ENCODE measurements at places on chromosomes 2 and 18. TPM values are rescaled to one million over a fixed set of nuclear protein-coding genes. Genes with fewer than 3 reads are reported as not detected.

DNA sequence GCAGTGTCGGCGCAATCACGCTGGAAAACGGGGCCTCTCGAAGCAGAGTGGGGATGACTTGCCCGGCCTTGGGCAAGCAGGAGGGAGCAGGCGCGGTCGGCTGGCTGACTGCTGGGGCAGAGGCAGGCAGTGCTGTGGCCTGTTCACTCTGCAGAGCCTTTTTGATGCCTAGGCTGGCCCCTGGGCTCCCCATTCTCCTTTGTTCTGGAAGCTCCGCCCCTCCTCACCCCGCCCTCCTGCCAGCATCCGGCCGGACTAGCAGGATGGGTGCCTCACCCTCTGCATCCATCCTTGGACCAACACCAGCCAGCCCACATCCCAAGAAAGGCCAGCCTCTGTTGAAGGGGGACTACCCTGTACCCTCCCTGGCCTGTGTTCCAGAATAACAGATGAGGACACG, at the start of gene ASPRV1:
Gene ASPRV1, minus strand, starts transcription at position 136 of the 400 bp plus-strand sequence. CDS start 195 bp downstream, outside the sequence.
- H3K27me3 ChIP-seq = no peaks in the 10 kb centered on the region
- H3K36me3 ChIP-seq = no peaks in the 10 kb centered on the region
- H3K4me1 ChIP-seq = no peaks in the 10 kb centered on the region
- H3K4me3 ChIP-seq = no peak within 1 kb of the TSS
- no peak for DNase-seq

GRCh38 chr2:109125593-109126500, 3.2 kb upstream of the SH3RF3 start:
- peaks cover 7% of the 10 kb centered on the region for H3K4me1 ChIP-seq
- H3K4me3 ChIP-seq = no peak overlapping the region
- H3K27me3 ChIP-seq = peaks cover 23% of the 10 kb centered on the region
- no peak for DNase-seq

The IL1RL2 gene
- total RNA-seq = not detected

- peaks cover 23% of the 10 kb centered on the region for H3K36me3 ChIP-seq
- no peak overlapping the region for H3K4me3 ChIP-seq
- no peak for DNase-seq
- peaks cover 49% of the 10 kb centered on the region for H3K4me1 ChIP-seq
Observed at GRCh38 chr2:230798769-230799399, 65.9 kb upstream of the ITM2C start.

DNA sequence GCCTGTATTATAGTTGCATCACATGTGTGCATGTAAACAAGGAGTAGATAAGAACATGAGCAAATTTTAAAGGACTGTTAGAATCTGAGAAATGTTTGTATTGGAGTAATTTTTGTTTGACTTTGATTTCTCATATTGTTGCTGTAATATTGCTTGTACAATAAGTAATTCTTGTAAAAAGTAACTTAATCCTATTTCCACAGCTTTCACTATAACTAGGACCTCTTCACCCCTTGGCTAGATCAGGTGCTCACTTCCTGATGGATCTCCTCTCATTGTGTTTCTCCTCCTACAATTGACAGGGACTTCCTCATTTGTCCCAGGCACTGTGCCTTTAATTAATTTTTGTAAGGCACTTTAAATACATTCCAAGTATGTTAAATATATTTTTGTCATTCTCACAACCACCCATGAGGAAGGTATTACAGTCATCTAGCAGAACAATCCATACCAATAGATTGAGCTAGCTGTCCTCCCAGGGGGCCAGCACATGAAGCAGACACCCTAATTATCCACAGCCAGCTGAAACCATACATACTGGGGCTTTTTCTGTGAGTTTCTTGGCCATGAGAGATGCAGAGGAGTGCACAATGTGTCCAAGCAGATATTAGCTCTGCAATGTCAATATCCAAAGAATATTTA, 359.5 kb upstream of the ACVR2A start:
- no peaks in the 10 kb centered on the region for H3K27me3 ChIP-seq
- no peak overlapping the region for H3K27ac ChIP-seq
- H3K36me3 ChIP-seq = no peaks in the 10 kb centered on the region

DNA sequence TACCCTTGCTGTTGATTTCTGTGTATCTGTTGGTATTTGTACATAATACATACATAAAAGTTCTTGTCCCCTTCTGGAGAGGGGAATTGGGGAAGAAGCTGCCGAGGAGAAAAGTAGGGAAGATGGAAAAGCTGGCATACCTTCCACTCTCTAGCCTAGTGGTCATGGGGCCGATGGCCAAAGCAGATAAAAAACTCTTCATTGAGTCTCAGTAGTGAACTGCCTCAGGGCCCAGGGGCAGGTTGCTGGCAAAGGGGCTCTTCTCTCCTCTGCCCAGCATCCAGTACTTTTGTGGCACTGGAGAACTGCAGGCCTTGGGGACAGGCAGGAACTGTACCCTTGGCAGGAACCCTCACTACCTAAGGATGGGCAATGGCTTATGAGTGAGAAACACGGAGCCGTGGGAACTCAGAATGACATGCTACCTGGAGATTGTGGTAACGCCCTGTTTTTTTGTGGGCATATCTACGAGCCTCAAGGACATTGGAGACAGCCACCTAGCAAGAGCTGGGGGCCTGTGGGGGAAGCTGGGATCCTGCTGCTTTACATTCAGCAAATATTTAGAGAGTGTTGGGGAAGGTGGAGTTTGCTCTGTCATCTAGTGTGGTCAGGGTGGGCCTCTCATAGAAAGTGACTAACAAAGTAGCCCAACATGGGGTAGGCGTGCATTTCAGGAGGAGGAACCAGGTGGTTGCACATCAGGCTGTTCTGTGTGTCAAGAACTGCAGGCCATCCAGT, 22.6 kb upstream of the ITGB6 start:
- no peaks in the 10 kb centered on the region for H3K27me3 ChIP-seq
- no peak overlapping the region for H3K27ac ChIP-seq
- no peaks in the 10 kb centered on the region for H3K36me3 ChIP-seq
- no peak overlapping the region for H3K4me3 ChIP-seq
- no peak for DNase-seq
- H3K4me1 ChIP-seq = peaks cover 9% of the 10 kb centered on the region

The NAPG gene
- total RNA-seq = 39.5 TPM

DNA sequence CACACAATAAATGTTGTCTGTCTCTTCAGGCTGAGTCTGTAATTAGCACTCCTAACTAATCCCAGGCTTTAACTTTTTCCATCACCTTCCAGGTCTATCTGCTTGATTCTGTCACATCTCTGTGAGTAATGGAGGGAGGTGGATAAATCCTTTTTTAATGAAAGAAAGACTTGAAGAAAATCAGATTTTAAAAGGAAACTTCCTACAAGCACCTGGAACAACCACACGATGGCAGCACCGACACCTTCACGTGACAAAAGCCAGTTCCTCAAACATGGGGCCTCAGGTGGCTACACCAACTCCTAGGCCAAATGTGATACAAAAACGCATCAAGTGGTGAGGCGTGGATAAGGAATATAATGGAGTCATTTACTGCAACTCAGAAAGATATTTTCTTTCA, 41.8 kb downstream of the TGFBRAP1 start:
- H3K4me3 ChIP-seq = no peak overlapping the region
- H3K36me3 ChIP-seq = peaks cover 58% of the 10 kb centered on the region
- no peak for DNase-seq
- H3K27ac ChIP-seq = no peak overlapping the region

DNA sequence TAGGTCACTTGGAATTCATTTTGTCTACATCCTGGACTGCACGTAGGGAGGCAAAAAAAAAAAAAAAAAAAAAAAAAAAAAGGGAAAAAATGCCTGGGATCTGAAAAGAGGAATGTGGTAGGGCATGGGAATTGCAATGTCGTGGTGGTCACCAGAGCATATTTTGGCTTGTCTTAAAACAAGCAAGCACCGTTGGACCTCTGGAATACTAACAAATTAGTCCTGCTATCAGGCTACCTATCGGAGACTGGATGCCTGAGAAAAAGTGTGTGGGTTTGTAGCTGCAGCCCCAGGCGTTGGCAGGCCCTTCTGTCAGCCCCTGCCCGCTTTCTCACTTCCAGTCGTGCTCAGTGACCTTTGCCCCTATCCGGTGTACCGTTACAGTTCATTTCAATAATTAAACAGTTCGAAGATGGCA, 588.5 kb upstream of the ZEB2 start:
- no peak overlapping the region for H3K27ac ChIP-seq
- H3K4me1 ChIP-seq = no peaks in the 10 kb centered on the region
- no peak for DNase-seq
- no peaks in the 10 kb centered on the region for H3K27me3 ChIP-seq

DNA sequence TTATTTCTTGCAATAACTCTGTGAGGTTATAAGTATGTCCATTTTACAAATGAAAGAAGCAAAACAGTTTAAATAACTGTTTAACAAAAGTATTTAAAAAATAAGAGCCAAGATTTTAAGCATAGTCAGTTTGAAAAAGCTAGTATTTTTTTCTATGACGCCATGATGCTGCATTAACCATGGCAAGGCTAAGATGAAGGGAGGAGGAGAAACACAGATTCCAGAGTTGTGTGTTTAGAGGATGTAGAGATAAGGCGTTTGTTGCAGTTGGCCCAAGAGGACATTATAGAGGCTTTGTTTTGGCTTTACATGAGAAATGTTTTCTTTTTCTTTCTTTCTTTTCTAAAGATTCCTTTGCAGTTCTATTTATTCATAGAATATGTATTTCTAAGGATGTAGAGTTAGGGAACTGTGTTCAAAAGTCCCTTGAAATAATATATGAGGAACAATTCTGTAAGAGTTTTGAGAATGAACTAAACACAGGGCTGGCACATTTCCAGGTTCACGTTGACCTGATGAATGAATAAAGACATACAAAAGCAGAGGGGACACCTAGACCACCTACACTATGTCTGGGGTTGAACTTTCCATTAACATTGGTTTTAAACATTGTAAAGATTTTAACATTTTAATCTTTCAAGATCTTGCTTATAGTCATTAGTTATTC, 244.2 kb downstream of the KCNS3 start:
- H3K36me3 ChIP-seq = no peaks in the 10 kb centered on the region
- no peaks in the 10 kb centered on the region for H3K27me3 ChIP-seq
- H3K4me3 ChIP-seq = no peak overlapping the region
- H3K27ac ChIP-seq = no peak overlapping the region
- H3K4me1 ChIP-seq = peaks cover 35% of the 10 kb centered on the region

- H3K4me1 ChIP-seq = peaks cover 71% of the 10 kb centered on the region
- H3K27me3 ChIP-seq = no peaks in the 10 kb centered on the region
- no peaks in the 10 kb centered on the region for H3K36me3 ChIP-seq
- no peak overlapping the region for H3K4me3 ChIP-seq
Observed at GRCh38 chr18:48543228-48543627, 4.4 kb downstream of the CTIF start.

DNA sequence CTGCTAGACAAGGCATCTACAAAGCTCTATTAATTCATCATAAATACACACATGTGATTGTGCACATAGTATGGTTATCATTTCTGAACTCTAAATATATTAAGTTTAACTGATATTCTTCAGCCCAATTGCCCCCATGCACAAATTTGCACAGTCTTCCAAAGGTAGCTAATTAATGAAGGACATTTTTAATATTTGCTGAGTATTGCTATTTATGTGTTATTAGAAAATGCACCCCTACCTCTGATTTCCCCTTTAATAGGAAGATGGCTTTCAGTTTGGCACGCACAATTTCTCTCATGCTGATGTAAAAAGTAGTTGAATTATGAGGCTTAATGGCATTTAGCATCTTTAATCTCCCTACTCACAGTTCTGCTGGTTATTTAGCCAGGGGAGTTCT, 242.1 kb downstream of the DCC start:
- no peaks in the 10 kb centered on the region for H3K27me3 ChIP-seq
- no peaks in the 10 kb centered on the region for H3K36me3 ChIP-seq
- no peak overlapping the region for H3K27ac ChIP-seq
- no peaks in the 10 kb centered on the region for H3K4me1 ChIP-seq
- no peak for DNase-seq

GRCh38 chr2:9974343-9974742, 22.9 kb downstream of the GRHL1 start:
- peak overlapping the region; percentile 63 for H3K27ac ChIP-seq
- no peaks in the 10 kb centered on the region for H3K27me3 ChIP-seq
- H3K4me1 ChIP-seq = peaks cover 35% of the 10 kb centered on the region
- H3K4me3 ChIP-seq = no peak overlapping the region
- H3K36me3 ChIP-seq = no peaks in the 10 kb centered on the region
- DNase-seq = no peak

GRCh38 chr2:101152272-101153076, 1.3 kb upstream of the TBC1D8 start:
- no peaks in the 10 kb centered on the region for H3K27me3 ChIP-seq
- H3K27ac ChIP-seq = peak overlapping the region; percentile 86
- peaks cover 46% of the 10 kb centered on the region for H3K4me1 ChIP-seq
- DNase-seq = no peak
- no peaks in the 10 kb centered on the region for H3K36me3 ChIP-seq
- H3K4me3 ChIP-seq = peak overlapping the region; percentile 80

The PLCD4 gene
- total RNA-seq = 4.4 TPM

DNA sequence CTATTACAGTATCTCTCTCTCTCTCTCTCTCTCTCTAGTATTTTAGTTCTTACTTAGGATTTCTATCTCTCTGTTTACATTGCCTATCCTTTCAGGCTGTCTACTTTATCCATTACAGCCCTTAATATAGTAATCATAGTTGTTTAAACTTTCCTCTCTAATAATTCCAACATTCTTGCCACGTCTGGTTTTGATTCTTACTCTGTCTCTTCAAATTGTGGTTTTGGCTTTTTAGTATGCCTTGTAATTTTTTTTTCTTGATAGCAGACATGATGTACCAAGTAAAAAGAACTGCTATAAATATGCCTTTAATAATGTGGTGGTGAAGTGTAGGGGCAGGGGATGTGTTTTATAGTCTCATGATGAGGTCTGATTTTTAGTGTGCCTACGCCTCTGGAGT, 1809.5 kb upstream of the CELF4 start:
- no peaks in the 10 kb centered on the region for H3K36me3 ChIP-seq
- no peak for DNase-seq
- no peak overlapping the region for H3K4me3 ChIP-seq

The ARPC2 gene
- total RNA-seq = 257 TPM

- H3K36me3 ChIP-seq = no peaks in the 10 kb centered on the region
- H3K4me3 ChIP-seq = no peak overlapping the region
- peak; percentile 26 for DNase-seq
Observed at GRCh38 chr18:51513517-51513916, 316.0 kb upstream of the MEX3C start.

DNA sequence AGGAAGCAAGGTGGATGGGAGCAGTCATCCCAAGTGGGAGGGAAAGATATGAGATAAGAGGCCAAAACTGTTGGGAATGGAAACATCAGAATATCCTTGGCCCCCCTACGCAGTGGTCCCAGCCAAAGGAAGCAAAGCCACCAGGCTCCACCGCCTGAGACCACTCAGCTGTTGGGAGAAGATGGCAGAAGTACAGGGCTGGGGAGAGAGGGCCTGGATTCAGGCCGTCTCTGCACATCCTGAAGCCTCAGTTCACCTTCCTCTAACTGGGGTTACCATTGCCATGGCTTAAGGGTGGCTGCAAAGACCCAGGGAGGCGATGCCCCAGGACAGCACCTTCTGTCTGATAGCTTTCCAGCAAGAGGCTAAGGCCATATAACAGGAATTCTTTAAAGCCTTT, 193.8 kb downstream of the MGAT5 start:
- no peak for DNase-seq
- no peak overlapping the region for H3K4me3 ChIP-seq
- no peak overlapping the region for H3K27ac ChIP-seq
- no peaks in the 10 kb centered on the region for H3K27me3 ChIP-seq

The SRD5A2 gene
- not detected for total RNA-seq

The EGR4 gene
- not detected for total RNA-seq

GRCh38 chr2:6206882-6207281, 514.7 kb downstream of the SOX11 start:
- H3K27me3 ChIP-seq = no peaks in the 10 kb centered on the region
- H3K4me3 ChIP-seq = no peak overlapping the region
- no peak for DNase-seq
- H3K36me3 ChIP-seq = no peaks in the 10 kb centered on the region
- H3K27ac ChIP-seq = no peak overlapping the region

GRCh38 chr2:28654663-28655320, 96.8 kb upstream of the PPP1CB start:
- no peak for DNase-seq
- peaks cover 83% of the 10 kb centered on the region for H3K4me1 ChIP-seq
- H3K4me3 ChIP-seq = no peak overlapping the region
- peak overlapping the region; percentile 48 for H3K27ac ChIP-seq
- H3K27me3 ChIP-seq = no peaks in the 10 kb centered on the region
- H3K36me3 ChIP-seq = no peaks in the 10 kb centered on the region
